ENCODE measurements at places on chromosomes 5 and 9. TPM values are rescaled to one million over a fixed set of nuclear protein-coding genes. Genes with fewer than 3 reads are reported as not detected.

DNA sequence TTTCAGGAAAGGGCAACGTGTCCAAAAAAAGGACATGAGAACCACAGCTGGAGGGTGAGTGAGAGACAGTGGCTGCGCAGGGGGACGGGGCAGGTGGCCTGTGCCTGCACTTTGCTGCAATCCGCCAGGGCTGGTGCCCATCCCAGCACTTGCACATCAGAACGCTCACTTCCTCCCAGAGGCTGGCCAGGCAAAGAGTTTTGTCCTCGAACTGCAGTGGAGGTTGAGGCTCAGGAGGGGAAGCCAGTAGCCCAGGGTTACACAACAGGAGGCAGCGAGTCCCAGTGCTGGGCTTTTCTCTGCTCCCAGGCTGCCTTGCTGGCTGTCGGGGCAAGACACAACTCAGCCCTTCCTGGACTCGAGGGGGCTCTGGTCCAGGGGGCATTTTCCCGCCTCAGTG, 33.1 kb downstream of the CRB2 start:
- no peak for DNase-seq

- DNase-seq = no peak
Measured at GRCh38 chr5:150519978-150520377, 12.0 kb downstream of the NDST1 start.

GRCh38 chr9:4581035-4581760, 80.9 kb upstream of the PLPP6 start:
- DNase-seq = no peak

DNA sequence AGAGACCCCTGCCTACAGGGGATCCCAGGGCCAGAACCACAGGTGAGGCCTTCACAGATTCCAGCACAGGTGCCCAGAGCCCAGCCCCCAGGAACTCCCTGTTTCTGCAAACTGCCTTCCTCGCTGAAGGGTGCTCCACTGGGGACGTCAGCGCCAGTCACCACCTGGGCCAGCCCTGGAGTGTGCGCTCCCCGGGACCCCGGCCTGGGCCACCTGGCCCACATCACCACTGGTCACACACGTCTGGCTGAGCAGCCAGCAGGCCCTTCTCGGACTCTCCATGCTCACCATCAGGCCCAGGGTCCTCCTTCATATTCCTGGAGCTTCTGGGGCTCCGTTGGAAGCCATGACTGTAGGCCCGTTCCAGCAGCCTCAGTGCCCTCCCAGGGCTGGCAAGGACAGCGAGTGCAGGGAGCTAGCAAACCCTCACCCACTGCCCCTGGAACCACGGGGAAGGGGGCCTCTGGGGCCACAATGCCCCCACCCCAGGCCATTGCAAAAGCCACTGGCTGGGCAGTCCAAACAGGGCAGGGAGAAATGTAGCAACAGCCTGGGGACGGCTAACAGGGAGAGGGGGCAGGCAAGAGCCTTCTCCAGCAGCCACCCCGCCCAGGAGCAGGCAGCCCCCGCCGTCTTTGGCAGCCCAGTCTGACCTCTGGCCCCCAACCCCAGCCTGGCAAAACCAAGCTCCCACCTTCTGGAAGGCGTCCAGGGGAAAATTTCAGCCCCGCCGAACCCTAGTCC, 1.3 kb downstream of the AGPAT2 start:
- DNase-seq = no peak

DNA sequence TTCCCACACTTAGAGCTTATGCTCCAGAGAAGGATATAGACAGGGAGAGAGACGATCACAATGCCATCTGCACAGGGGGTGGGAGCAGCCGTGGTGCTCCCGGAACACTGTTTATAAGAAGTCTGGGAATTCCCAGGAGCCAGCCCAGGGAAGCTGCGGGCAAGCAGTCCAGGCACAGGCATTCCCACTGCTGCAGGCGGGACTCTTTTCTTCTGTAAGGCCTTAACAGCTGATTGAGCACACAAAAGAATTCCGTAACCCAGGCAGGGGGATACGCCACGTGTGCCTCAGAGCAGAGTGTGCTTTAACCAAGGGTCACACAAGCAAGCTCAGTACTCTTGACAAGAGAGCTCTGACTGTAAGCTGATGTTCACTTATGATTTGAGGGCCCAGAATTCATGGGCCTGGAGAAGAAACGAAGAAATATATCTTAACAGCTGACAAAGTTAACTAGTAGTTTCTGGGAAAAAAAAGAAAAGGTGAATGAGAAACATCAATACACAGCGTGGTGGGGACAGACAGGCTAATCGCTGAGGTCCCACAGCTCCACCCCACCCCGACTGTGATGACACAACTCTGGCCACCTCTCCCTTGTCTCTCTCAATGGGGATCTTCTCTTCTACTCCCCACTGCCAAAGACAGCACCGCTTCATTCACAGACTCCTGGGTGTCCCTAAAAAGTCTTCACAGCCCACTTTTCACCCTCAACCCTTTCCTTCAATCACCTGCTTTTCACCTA, 85.9 kb upstream of the SIMC1 start:
- no peak for DNase-seq

GRCh38 chr9:93693129-93693528, 116.7 kb downstream of the PHF2 start:
- DNase-seq = no peak

The CNTFR gene
- total RNA-seq = 12.9 TPM

- DNase-seq = peak; percentile 56
Measured at GRCh38 chr5:135130261-135131215, 96.5 kb upstream of the PITX1 start.

The RAB3C gene
- 17.6 TPM for total RNA-seq

All from sigmoid colon (tissue), 7 donors.